ENCODE measurements at places on chromosomes 2 and 18.

DNA sequence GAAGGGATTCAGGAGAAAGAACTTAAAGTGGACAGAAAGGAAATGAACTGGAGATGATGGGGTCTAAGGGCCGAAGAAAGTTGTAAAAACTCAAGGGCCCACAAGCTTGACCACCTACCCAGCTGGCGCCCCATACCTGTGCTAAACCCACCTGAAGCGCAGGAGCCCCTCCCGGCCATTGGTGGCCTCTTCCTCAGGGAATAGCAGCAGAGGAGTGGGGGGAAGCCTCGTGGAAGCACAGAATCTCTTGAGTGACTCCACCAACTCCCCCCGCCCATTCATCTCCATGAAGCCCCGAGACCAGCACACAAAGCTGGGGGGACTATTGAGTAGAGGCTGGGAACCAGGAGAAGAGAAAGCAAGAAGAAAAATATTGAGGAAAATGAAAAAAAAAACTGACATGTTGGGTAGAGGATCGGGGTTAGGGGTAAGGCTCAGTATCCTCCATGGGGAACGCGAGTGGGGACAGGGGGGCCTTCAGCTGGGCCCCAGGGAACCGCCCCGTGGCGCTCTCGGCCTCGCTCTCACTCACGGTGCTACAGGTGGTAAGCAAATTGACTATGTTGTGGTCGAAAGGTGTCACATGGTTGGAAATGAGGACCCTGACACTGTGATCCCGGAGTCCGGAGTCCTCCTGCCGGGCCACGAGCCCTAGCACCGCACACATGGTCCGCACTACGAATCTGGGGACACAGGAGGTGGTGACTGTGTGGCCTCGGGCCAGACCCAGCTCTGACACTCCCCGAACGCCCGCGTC lies 728 bp downstream of the AUP1 start:
- no peak for DNase-seq

DNA sequence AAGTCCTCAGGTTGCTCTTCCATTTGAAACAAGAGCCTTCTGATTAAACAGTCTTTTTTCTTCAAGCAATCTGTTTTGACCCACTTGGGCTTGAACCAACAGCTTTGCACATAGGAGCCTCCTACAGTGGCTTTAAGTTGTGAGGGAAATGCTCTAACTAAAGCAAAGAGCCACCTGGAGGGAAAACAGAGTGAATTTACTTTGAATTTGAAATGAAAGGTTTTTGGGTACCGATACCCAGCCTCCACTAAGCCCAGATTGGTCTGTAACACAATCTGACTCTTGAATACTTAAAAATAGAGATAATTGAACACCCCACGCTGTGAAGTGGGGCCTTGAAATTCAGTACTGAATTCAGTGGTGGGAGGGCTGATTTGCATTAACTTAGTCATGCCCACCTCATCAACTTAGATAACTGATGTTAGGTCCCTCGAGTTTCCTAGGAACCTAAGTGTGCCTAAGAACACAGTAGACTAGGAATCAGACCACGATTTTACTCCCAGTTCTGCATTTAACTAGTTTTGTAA lies 56.3 kb upstream of the ACVR1C start:
- DNase-seq, result no peak

GRCh38 chr2:38156436-38156835 lies 80.5 kb upstream of the CYP1B1 start:
- DNase-seq, result no peak

GRCh38 chr2:41194230-41194629 lies 742.3 kb upstream of the SLC8A1 start:
- DNase-seq, result no peak

DNA sequence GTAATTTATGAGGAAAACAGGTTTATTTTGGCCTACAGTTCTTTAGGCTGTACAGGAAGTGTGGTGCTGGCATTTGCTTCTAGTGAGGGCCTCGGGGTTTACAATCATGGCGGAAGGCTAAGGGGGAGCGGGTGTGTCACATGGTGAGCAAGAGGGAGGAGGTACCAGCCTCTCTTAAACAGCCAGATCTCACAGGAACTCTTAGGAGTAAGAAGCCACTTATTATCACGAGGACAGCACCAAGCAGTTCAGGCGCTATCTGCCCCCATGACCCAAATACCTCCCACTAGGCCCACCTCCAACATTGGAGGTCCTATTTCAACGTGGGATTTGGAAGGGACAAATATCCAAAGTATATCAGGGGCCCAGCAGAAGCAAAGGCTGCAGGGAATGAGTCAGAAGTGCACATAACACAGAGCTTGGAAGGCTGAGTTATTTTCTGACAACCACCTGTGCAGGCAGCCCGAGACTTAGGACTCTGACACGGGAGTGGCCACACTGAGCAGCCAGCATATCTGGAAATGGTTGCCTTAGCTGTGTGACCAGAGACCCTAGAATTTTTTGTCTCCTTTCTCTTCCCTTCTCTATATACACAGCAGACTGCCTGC lies 170.9 kb downstream of the PRPF40A start:
- no peak for DNase-seq
